ENCODE measurements at places on chromosomes 16 and 17. TPM values are rescaled to one million over a fixed set of nuclear protein-coding genes. Genes with fewer than 3 reads are reported as not detected.

CCL18 gene
- not detected for total RNA-seq

RPL26 gene
- 4,040 TPM for total RNA-seq

ELMO3 gene
- total RNA-seq = not detected

RNF227 gene
- total RNA-seq = 2.6 TPM

OTOP3 gene
- total RNA-seq = not detected

PRAC1 gene
- not detected for total RNA-seq

GNG13 gene
- total RNA-seq = not detected

CX3CL1 gene
- 0.52 TPM for total RNA-seq

NRN1L gene
- total RNA-seq = 1.0 TPM

OSGIN1 gene
- total RNA-seq = 0.52 TPM

TMEM238L gene
- not detected for total RNA-seq

PLK1 gene
- 2.6 TPM for total RNA-seq

ACSM5 gene
- 0.52 TPM for total RNA-seq

KRT33A gene
- total RNA-seq = not detected

CORO6 gene
- total RNA-seq = 43.3 TPM

SOST gene
- not detected for total RNA-seq

MYH1 gene
- 12.0 TPM for total RNA-seq

SLC52A1 gene
- not detected for total RNA-seq

BAIAP3 gene
- total RNA-seq = 1.0 TPM

NPIPB9 gene
- 4.2 TPM for total RNA-seq

ABCA6 gene
- 31.8 TPM for total RNA-seq

ZNF469 gene
- 3.7 TPM for total RNA-seq

TMEM94 gene
- 18.3 TPM for total RNA-seq

PRKCB gene
- total RNA-seq = 1.0 TPM

MYH13 gene
- 0.52 TPM for total RNA-seq

UTP4 gene
- 18.3 TPM for total RNA-seq

BCAR1 gene
- 19.3 TPM for total RNA-seq

TBX21 gene
- total RNA-seq = not detected

NPIPB6 gene
- total RNA-seq = not detected

KRTAP9-8 gene
- not detected for total RNA-seq

STARD3 gene
- 11.5 TPM for total RNA-seq

KRTAP17-1 gene
- total RNA-seq = not detected

GPR142 gene
- not detected for total RNA-seq

POLG2 gene
- total RNA-seq = 13.0 TPM

GPR139 gene
- not detected for total RNA-seq

KCNJ18 gene
- total RNA-seq = not detected

NPW gene
- not detected for total RNA-seq

MT1B gene
- not detected for total RNA-seq

ABCA8 gene
- 116 TPM for total RNA-seq

SCN4A gene
- total RNA-seq = 32.9 TPM

TMEM107 gene
- 25.1 TPM for total RNA-seq

KIFC3 gene
- 9.9 TPM for total RNA-seq

HMOX2 gene
- 31.8 TPM for total RNA-seq

MPP3 gene
- total RNA-seq = 4.2 TPM

FAHD1 gene
- 23.0 TPM for total RNA-seq

CA7 gene
- not detected for total RNA-seq

SLC16A5 gene
- total RNA-seq = 4.2 TPM

HASPIN gene
- 2.6 TPM for total RNA-seq
